ENCODE measurements at places on chromosomes 3 and 15.

GRCh38 chr3:123042413-123042812 is 14.8 kb upstream of the SEMA5B start:
- DNase-seq = no peak

GRCh38 chr3:71653414-71653807 is 69.9 kb upstream of the FOXP1 start:
- no peak for DNase-seq

DNA sequence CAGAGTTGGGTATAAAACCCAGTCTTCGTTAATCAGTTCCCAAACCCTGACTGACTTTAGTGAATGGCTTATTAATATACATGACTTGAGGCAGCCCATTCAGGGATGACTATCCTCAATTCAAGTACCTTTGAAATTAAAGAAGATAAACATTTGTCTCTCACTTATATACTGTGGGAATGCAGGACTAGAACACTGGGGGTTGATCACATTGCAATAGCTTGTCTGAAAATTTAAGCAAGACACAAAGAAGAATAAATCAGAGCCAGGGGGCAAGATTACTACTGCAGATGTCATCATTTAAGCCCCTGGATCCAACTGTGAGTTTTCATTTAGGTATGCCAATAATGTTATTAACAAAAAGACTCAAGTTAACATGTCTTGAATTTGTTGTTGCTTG is 647.7 kb downstream of the ZPLD1 start:
- no peak for DNase-seq

DNA sequence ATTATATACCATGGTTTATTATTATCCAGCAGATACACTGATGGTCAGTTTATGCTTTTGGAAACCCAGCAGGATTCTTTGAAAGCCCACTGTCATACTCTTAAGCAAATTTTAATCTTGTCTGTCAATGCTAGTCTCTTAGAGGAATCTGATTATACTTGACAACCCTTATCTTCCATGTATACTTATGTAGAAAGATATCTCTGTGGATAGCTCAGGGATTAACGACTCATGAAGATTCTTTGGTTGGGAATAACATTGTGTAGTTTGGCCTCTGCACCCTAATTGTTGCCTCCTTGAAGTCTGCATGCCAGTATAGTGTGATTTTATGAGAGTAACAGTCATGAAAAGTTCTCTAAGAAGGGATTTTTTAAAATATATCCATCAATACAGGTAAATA is 33.0 kb downstream of the FILIP1L start:
- no peak for DNase-seq

- no peak for DNase-seq
Observed at GRCh38 chr3:45852828-45853227, 10.9 kb upstream of the LZTFL1 start.

DNA sequence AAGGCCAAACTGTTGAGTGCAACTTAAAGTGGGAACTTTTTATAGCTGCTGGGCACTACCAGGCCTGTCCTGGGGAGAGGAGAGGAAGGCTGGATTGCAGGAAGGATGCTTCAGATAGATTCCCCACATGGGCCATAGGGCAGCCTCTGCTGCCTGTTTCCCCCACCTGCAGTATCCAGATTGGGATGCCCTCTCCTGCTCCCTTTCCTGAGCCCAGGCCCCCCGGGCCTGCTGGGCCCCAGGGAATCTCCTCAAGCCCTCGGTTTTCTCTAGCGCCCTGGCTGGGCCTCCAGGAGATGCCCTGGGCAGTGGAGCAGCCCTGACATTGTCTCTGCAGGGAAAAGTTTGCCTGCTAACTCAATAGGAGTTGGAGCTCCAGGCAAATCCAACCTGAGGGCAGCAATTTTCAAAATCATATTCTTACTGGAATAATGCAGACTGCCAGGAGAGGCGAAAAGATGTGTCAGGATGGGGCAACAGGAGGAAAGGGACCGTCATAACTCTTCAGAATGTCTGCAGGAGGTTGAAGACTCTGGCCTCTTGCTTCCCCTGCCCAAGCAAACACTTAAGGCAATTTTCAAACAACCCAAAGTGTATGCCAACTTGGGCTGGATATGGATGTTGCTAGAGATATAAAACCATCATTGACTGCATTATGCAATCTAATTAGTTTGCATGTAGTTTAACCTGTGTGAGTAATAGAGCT is 4.4 kb downstream of the NR2F2 start:
- no peak for DNase-seq

DNA sequence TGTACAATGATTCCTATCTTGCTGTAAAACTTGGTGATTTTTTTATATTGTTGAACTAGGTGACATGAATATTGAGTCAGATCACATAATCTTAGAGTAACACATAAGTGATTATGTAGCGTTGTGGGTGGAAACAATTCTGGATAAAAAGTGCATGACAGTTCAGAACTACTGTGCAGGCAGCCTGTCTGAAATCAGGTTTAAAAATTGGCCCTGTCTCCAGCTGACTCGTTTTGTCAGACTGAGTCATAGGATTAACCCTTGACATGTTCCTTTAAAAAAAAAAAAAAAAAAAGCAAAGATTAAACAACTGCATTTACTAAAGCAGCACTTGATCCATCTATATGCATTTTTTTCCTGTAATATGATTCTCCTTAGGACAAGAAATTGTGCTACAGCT is 160.0 kb upstream of the CGNL1 start:
- no peak for DNase-seq

Measured in stimulated activated CD8-positive, alpha-beta memory T cell treated with anti-CD3 and anti-CD28 coated beads, Interleukin-7, amount 100 ng/mL, for 1 hour (primary cell).